ENCODE measurements at places on chromosomes 13 and 19. TPM values are rescaled to one million over a fixed set of nuclear protein-coding genes. Genes with fewer than 3 reads are reported as not detected.

Gene SLC5A5
- not detected for total RNA-seq

Gene RCBTB2
- total RNA-seq, result 5.8 TPM

Gene ADPRHL1
- 1.5 TPM for total RNA-seq

Gene NANOS3
- total RNA-seq, result not detected

All from smooth muscle cell of the umbilical artery (primary cell).